ENCODE measurements at places on chromosomes 7 and 10.

DNA sequence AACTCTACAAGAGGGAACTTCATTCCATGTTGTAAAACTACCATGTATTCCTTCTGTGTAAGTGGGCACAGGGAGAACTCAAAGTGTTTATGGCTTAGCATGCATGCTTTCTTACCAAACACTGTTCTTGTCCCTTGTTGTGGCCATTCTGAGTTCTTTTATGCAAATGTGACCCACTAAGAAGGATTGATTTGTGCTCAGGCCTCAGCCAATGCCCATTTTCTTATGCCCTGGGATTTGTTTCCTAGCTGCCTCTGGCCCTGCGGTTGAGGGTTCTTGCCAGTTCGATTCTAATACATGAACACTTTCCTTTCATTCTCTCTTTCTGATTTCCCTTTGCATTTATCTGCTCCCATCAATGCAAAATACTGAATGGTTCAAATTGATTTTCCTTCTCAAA, 316.7 kb downstream of the NRG3 start:
- DNase-seq = no peak

- no peak for DNase-seq
Observed at GRCh38 chr7:69518705-69519077, 79.6 kb upstream of the AUTS2 start.

GRCh38 chr7:156368053-156368843, 272.3 kb upstream of the RNF32 start:
- DNase-seq = no peak

DNA sequence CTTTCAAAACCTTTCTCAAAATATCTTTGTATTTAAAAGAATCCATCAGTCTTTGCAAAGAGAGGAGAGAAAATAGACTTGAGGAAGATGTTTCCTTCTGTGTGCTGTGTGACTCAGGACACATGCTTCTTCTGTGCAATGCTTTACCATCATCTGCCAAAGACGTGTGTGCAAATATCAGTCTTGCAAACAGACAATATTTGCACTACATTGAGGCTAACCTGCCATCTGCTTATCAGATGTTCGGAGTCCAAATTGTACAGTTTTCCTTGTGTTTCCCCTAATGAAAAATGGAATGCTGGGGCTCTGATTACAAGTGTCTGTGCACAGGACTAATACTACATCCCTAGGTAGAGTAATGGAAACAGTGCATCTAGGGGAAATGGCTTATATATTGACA, 353.1 kb upstream of the LRRTM3 start:
- DNase-seq = no peak

DNA sequence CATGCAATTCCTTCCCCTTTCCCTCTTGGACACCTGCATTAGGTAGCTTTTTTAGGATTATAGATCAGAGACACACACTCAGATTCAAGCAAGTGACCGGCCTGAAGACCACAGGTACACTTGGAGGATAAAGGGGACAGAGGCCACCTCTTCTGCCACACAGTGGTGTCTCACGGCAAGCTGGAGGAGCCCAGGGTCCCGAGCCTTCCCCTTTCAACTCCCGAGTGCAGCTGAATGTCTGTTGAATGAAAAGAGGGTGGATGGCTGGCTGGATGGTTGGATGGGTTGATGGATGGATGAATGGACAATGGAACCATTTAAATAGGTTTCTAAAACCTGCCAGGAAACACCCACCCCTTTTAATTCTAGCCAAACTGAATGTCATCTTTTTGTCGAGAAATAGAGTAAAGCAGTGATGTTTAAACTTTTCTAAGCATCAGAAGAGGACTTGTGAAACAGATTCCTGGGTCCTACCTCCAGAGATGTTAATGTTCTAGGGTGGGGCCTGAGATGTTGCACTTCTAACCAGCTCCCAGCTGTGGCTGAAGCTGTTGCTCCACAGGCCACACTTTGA, 49.2 kb upstream of the ZMIZ1 start:
- DNase-seq = no peak

- no peak for DNase-seq
Observed at GRCh38 chr10:10043083-10043482, 974.6 kb upstream of the CELF2 start.

DNA sequence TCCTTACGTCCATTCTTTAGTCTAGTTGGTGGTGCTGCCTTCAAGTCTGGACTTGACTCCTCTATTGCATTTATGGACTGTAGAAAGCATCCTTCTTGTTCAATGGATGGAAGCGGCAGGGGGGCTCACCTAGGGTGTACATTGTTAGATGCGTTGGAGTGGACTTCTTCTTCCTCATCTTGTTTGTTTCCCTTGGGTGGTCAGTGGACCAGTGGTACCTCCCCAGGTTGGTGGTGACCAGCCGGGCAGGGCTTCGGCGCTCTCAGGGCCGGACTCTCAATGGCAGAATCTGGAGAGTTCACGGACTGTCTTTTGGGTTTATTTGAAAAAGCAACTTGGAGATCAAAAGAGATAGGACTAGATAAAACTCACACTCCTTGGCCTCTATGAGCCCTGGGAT, 6.2 kb upstream of the BTBD16 start:
- DNase-seq = no peak

- no peak for DNase-seq
Observed at GRCh38 chr10:113515161-113515560, 37.7 kb upstream of the HABP2 start.

DNA sequence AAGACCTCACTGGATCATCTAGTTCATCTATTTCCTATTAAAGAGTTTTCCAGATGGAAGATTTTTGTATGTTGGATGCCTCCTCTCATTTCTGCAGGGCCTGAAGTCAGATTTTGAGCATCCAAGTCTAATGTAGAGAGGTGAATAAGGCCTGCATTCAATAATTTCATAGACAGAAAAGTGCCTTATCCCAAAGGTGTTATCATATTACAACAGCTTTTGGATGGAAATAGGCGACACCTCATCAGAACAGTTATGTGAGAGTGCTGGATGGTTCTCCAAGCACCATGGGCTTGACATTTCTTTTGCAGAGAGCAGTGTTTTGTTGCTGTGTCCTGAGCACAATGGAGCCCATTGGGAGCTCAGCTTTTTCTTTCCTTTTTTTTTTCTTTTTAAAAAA, 162.4 kb upstream of the MEOX2 start:
- no peak for DNase-seq

GRCh38 chr7:2063563-2064260, 169.0 kb downstream of the MAD1L1 start:
- DNase-seq = no peak

GRCh38 chr10:125878957-125879835, 1.9 kb downstream of the DHX32 start:
- DNase-seq = no peak

DNA sequence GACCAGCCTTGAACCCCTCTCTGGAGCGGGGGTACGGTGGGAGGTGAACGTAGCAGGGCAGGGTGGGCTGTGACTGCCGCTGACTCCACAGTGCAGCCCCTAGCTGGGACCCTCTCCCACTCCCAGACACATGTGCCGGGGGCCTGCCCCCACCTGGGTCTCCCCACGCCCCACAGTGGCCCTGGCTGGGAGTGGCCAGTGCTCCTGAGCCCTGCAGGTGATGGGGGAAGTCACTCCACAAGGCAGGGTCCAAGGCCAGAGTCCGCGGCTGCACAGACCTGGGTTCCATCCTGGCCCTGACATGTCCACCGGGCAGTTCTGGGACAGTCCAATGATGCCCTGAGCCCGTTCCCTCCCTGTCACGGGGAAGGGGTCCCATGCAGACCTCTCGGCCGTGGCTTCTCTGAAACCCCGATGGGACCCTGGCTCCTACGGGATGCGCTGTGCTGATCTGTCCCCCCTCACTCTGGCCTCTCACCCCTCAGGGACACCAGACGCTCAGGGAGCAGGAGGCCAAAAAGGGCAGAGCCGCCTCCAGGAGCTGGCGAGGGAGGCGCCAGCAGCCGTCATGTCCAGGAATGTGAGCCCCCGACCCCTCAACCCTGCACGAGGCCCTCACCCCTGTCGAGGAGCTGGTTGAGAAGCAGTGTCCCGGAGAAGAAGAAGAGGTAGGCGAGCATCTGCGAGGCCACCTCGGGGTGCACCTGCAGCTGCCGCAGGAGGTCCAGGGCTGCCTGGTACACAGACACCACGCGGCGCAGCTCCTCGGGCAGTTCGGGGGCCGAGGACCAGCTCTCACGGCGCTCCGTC, 40.4 kb downstream of the AP5Z1 start:
- DNase-seq = no peak

DNA sequence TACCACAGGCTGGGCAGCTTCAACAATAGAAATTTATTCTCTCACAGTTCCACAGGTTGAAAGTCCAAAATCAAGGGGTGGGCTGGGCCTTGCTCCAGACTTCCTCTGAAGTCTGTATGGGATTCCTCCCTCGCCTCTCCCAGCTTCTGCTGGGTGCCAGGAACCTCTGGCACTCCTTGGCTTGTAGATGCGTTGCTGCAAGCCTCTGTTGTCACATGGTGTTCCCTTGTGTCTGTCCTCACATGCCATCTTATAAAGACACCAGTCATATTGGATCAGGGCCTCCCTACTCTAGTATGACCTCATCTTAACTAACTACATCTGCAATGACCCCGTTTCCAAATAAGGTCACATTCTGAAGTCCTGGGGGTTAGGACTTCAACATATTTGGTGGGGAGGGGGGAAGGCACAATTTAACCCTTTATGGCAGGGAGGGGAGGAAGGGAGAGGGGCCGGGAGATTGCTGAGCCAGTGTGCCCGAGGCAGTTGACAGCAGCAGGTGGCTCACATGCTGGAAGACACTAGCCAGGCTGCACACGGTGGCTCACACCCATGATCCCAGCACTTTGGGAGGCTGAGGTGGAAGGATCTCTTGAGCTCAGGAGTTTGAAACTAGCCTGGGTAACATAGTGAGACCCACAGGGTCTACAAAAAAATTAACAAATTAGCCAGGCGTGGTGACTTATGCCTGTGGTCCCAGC, 18.8 kb downstream of the ZNF282 start:
- DNase-seq = no peak

DNA sequence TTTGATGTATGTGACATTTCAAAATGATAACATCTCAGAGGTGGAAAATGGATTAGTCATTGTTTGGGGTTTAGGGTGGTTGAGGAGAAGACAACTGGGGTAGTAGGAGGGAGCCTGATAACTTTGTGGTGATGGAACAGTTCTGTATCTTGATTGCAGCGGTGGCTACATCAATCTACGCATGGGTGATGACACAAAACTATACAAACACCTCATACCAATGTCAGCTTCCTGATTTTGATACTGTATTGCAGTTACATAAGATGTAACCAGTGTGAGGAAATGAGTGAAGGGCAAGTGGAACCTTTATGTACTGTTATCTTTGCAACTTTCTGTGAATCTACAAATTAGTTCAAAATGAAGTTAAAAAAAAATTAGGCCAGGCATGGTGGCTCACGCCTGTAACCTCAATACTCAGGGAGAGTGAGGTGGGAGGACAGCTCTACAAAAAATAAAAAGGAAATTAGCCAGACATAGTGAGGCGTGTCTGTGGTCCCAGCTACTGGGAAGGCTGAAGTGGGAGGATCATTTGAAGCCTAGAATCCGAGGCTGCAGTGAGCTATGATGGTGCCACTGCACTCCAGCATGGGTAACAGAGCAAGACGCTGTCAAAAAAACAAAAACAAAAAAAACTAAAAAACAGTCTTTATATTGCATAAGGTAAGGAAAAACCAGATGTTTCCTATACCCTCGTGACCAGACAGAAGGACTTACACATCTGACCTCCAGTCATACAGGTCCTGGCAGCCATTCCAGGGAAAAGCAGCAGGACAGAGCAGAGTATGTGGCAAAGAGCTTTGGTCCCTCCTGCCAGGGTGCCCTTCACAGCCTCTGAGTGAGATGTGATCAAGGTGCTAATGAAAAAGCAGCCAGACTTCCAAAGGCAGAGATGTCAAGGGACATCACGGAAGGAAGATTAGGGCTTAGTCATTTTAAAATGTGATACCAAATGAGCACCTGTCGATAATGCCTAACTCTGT, 50.8 kb downstream of the CYTH3 start:
- DNase-seq = no peak

DNA sequence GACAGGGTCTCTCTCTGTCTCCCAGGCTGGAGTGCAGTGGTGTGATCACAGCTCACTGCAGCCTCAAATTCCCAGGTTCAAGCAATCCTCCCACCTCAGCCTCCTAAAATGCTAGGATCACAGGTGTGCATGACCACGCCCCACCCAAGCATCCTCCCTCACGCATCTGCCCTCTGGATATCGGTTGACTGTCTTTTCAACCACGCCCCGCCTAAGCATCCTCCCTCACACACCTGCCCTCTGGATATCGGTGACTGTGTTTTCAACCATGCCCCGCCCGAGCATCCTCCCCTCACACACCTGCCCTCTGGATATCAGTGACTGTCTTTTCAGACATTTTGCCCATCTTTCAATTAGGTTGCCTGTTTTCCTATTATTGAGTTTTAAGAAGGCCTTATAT, 140.5 kb downstream of the MAD1L1 start:
- DNase-seq = no peak

DNA sequence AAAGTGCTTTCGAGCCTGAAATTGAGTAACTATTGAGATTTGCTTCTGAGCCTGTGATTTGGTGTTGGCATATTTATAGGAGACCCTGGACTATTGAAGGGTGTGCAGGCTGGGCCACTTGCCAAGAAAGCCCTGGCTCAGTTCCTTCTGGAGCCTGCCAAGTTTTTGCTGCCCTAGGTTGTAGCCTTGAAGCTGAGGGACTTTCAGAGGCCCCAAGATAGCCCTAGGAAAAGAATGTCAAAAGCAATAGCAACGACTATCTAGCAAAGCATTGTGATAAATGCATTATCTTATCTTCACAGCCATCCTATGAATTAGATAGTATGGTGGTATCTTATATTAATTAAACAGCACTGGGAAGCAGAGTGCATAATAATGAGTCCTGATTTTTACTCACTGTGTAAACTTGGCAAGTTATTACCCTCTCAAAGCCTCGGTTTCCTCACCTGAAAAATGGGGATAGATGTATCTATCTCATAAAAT, 473.7 kb upstream of the PODXL start:
- DNase-seq = no peak

DNA sequence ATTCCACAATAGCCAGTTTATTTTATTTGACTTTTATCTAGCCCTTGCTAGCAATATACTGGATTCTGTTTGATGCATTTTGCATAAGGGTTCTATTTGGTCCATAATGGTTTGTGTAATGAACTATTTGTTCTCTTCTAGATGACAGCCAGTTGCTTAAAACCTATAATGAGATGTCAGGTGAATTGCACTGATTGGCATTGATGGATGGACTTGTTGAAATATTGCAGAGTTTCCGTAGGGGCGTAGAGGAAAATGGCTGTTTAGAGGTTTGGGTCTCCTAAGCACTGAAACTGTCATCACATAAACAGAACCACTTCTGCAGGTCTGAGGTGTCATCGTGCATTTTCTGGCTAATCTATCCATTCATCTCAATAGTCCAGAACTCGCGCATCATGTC, 124.9 kb upstream of the HDAC9 start:
- no peak for DNase-seq

GRCh38 chr7:110994028-110994967, 96.6 kb upstream of the LRRN3 start:
- no peak for DNase-seq

- DNase-seq = no peak
Observed at GRCh38 chr10:75108684-75109458, 2.6 kb upstream of the SAMD8 start.

DNA sequence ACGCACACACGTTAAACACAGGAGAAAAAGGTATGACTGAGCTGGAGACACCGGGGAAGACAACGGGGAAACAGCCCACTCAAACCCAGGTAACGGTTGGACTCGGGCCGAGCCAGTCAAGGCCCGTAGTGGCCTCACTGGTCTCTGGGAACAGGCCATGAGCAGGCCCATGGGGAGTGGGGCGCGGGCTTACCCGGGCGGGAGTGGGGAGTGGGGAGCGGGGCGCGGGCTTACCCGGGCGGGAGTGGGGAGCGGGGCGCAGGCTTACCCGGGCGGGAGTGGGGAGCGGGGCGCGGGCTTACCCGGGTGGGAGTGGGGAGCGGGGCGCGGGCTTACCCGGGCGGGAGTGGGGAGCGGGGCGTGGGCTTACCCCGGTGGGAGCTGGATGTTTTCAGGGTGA, 11.5 kb downstream of the INTS1 start:
- no peak for DNase-seq
